ENCODE measurements at places on chromosomes 3 and 15. TPM values are rescaled to one million over a fixed set of nuclear protein-coding genes. Genes with fewer than 3 reads are reported as not detected.
A peak's percentile ranks its signal among the peaks of the same experiment; 100 is the strongest.

CACNA2D2 gene
- total RNA-seq = 0.90 TPM

DNA sequence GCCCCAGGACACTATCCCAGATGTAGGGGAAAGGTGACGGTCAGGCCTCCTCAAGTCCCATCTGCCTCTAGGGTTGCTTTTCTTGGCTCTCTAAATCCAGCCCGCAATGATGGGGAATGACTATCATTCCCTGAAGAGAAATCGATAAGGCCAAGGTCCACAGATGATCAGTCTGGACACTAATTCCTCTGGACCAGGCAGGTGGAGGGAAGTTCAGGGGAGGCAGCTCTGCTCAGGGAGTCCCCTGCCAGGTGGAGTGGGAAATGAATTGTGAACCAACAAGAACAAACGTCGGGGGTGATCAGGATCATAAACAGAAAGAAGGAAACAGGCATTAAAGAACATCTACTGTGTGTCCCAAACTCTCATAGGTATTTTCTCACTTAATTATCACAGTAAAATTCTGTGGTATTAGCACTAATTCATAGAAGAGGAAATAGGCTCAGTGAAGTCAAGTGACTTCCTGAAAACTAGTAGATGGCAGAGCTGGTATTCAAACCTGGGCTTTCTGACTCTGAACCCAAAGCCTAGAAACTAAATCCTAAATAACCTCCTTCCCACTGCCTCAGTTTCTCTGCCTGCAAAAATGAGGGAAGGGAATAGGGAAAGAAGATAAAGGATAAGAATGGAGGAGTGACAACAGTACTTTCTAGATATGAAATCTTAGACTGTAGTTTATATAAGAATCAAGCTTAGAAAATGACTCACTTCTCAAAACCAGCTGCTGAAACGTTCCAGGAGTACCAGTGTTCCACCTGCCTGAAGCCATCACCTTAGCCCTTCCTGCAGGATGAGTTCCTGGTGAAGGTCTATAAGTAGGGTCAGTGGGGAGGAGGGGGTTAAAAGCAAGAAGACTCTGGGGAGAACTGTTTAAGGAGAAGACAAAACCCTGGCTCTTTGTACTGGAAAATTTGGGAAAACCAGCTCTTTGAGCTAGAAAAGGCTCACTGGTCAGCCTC is 7.5 kb downstream of the BMF start:
- no peak for DNase-seq
- no peaks in the 10 kb centered on the region for H3K36me3 ChIP-seq
- H3K27ac ChIP-seq = no peak overlapping the region
- H3K27me3 ChIP-seq = no peaks in the 10 kb centered on the region
- H3K4me1 ChIP-seq = peaks cover 94% of the 10 kb centered on the region

SHC4 gene
- total RNA-seq = 47.3 TPM

DNA sequence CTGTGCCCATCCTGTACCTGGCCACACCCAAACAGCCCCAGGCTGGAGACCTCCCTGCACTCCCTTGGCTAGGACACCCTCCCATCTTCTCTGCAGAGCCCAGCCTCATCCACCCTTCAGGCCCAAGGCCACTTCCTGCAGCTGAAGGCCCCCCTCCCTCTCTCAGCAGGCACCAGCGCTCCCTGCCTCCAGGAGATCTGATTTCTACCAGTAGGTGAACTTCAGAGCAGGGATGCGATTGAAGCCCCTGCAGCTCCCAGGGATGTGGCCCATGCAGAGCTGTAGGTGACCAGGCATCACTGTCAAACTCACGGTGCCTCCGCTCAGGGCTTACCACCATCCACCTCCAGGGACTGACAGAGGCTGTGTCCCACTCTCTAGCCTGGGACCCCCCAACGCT is 96.3 kb downstream of the NUP210 start:
- no peak overlapping the region for H3K4me3 ChIP-seq
- H3K36me3 ChIP-seq = peaks cover 7% of the 10 kb centered on the region
- no peak for DNase-seq
- H3K27ac ChIP-seq = no peak overlapping the region
- H3K27me3 ChIP-seq = no peaks in the 10 kb centered on the region

TRH gene
- total RNA-seq = not detected

- no peaks in the 10 kb centered on the region for H3K36me3 ChIP-seq
- no peak for DNase-seq
- H3K27me3 ChIP-seq = no peaks in the 10 kb centered on the region
- H3K4me1 ChIP-seq = peaks cover 3% of the 10 kb centered on the region
- H3K27ac ChIP-seq = peak overlapping the region; percentile 28
These were observed 45.6 kb downstream of the DCBLD2 start for GRCh38 chr3:98855806-98856400.

C3orf70 gene
- 10.8 TPM for total RNA-seq

DNA sequence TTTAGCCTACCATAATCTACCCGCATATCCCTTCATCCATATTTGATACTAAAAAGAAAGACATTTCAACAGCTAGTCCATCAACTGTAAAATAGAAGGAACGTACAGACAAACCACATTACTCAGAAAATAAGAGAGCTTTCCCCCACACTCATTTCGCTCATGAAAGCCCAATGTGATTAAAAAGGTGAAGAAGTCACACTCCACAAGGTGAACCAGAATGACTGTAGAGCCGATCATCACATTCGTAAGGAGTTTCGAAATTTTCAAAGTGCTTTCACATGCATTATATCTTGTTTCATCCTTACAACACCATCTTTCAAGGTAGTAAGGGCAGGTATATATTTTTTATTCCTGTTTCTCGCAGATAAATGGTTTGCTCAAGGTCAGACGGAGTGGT is 225.3 kb downstream of the FOXP1 start:
- H3K27ac ChIP-seq = no peak overlapping the region
- H3K4me1 ChIP-seq = no peaks in the 10 kb centered on the region
- H3K4me3 ChIP-seq = no peak overlapping the region
- no peaks in the 10 kb centered on the region for H3K27me3 ChIP-seq
- H3K36me3 ChIP-seq = no peaks in the 10 kb centered on the region
- DNase-seq = no peak

DNA sequence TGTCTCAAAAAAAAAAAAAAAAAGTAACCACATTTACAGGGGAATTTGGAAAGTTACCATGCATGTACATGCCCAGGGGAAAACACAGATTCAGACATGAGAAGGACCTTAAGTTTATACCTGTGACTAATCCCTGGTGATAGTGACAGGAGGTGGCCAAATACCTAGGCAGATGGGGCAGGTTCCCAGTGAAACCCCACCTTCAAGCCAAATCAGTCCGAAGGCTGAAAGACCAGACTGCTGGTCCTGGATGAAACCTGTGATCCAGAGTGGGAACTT is 15.8 kb downstream of the SPCS1 start:
- DNase-seq = no peak
- H3K4me1 ChIP-seq = no peaks in the 10 kb centered on the region
- H3K4me3 ChIP-seq = no peak overlapping the region
- H3K27me3 ChIP-seq = no peaks in the 10 kb centered on the region

PDZRN3 gene
- 71.0 TPM for total RNA-seq

DNA sequence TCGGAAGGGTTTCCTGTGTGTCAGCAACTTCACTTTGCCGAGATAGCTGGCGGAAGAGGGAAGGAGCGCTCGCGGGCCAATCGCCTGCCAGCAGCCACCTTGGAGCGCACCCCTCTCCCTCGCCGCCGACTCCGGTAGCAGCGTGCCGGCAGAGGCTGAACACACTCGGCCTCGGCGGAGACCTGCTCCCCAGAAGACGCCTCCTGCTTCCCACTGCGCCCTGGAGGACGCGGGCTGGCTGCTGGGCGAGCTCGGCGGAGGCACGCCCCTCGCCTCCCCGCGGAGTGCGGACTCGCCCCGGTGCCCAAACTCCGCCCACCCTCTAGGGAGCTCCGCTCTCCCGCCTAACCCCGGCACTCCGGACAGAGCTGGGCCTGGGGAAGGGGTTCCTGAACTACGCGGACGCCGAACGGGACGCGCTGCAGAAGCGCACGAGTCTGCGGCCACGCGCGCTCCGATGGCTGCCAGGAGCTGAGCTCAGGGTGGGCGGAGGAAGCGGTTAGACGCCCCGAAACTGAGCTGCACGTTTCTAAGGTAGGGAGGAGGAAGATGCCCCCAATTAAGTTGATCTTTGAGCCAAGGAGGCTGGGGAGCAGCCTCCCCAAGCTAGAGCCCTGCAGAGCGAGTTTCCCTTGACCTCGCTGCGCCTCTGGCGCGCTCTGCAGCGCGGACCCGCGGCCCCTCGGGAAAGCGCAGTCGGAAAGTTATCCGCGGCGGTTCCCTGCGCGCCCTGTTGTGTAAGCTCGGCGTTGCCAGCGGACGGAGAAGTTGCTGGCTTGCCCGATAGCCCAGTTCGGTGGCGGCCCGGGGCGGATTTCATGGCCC is at the start of gene P2RY1:
P2RY1 (plus strand) TSS at position 356 of the 825 bp plus-strand sequence. CDS start 652 bp downstream, outside the sequence.
- H3K27me3 ChIP-seq = no peaks in the 10 kb centered on the region
- peak within 1 kb of the TSS; percentile 86 for H3K27ac ChIP-seq
- DNase-seq = peak; percentile 32
- peak within 1 kb of the TSS; percentile 63 for H3K4me3 ChIP-seq
- no peaks in the 10 kb centered on the region for H3K36me3 ChIP-seq

DNA sequence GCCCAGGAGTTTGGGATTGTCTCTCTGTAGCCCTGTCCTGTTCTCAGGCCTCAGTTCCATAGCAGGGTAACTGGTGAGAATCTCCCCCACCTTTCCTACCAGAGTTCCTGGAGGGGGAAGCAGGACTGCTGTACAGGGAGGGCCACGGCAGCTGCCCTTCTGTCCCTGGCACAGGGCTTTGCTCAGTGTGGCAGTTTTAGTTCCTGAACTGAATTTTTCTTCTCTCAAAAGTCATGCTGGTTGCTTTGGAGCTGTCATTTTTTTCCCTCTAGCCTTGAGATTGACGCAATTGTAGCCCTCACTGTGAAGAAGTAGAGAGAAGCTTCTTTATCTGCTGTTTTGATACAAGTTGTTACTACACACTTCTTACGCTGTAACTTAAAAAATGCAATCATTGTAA is 55.5 kb downstream of the TPRG1 start:
- no peak overlapping the region for H3K4me3 ChIP-seq
- H3K27me3 ChIP-seq = no peaks in the 10 kb centered on the region
- no peak for DNase-seq
- no peaks in the 10 kb centered on the region for H3K36me3 ChIP-seq
- no peak overlapping the region for H3K27ac ChIP-seq

- DNase-seq = no peak
- H3K36me3 ChIP-seq = no peaks in the 10 kb centered on the region
- no peaks in the 10 kb centered on the region for H3K4me1 ChIP-seq
These were observed 79.0 kb downstream of the EPHA3 start for GRCh38 chr3:89186456-89186855.

PRR23B gene
- total RNA-seq = not detected

DNA sequence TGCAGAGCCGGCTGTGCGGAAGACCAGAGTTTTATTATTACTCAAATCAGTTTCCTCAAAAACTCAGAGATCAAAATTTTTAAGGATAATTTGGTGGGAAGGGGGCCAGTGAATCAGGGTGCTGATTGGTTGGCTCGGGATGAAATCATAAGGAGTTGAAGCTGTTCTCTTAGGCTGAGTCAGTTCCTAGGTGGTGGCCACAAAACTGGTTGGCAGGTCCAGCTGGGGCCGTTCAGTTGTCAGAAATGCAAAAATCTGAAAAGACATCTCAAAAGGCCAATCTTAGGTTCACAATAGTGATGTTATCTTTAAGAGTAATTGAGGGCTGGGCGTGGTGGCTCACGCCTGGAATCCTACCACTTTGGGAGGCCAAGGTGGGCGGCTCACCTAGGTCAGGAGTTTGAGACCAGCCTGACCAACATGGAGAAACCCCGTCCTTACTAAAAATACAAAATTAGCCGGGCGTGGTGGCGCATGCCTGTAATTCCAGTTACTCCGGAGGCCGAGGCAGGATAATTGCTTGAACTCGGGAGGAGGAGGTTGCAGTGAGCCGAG is 2.3 kb upstream of the ZNF589 start:
- peaks cover 7% of the 10 kb centered on the region for H3K4me1 ChIP-seq
- no peaks in the 10 kb centered on the region for H3K36me3 ChIP-seq
- no peak overlapping the region for H3K4me3 ChIP-seq
- DNase-seq = no peak
- H3K27ac ChIP-seq = no peak overlapping the region
- no peaks in the 10 kb centered on the region for H3K27me3 ChIP-seq

GRCh38 chr3:194384569-194385001 is 14.5 kb downstream of the GP5 start:
- no peaks in the 10 kb centered on the region for H3K36me3 ChIP-seq
- no peak overlapping the region for H3K4me3 ChIP-seq
- no peak for DNase-seq
- H3K4me1 ChIP-seq = no peaks in the 10 kb centered on the region
- peaks cover 4% of the 10 kb centered on the region for H3K27me3 ChIP-seq

DUOXA1 gene
- total RNA-seq = 7.5 TPM

GOLGA6B gene
- not detected for total RNA-seq

DNA sequence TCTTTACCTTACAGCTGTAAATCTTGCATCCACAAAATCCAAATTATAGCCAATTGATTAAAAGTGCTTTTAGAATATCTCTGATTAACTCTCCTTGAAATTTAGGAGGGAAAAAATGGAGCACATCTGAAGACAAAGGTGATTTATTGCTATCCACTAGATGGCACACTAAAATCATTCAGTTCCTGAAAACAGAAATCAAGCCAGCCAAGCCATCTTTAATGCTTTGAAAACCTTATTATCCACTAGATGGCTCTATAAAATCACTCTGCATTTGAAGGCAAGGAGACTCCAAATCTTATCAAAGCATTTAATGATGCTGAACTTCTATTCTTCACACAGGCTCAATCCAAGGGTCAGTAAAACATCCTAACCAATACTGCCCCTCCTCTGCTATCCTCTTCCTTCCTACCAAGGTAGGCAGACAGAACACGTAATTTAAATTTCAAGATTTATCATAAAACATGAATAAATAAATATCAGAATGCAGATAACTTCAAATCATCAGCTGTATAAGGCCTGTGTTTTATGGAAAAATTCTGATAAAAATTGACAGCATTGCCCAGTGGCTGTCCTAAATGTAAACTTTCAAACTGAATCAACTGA is 48.4 kb downstream of the GOLIM4 start:
- no peak overlapping the region for H3K4me3 ChIP-seq
- H3K36me3 ChIP-seq = peaks cover 3% of the 10 kb centered on the region
- H3K27ac ChIP-seq = no peak overlapping the region
- peak; percentile 15 for DNase-seq

DNA sequence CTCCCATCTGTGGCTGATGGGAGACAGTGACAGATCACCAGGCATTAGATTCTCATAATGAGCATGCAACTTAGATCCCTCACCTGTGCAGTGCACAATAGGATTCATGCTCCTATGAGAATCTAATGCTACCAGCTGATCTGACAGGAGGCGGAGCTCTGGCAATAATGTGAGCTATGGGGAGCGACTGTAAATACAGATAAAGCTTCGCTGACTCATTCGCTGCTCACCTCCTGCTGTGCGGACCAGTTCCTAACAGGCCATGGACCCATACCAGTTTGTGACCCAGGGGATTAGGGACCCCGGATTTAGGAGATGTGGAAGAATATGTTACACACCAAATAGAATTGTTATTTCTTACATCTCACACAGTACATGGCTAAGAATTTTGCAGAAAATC is 6.7 kb downstream of the ARGFX start:
- H3K4me3 ChIP-seq = no peak overlapping the region
- no peak for DNase-seq
- H3K27ac ChIP-seq = no peak overlapping the region
- no peaks in the 10 kb centered on the region for H3K36me3 ChIP-seq
- H3K27me3 ChIP-seq = no peaks in the 10 kb centered on the region

HYKK gene
- 11.3 TPM for total RNA-seq
